ENCODE measurements at places on chromosomes 16 and 17.

DNA sequence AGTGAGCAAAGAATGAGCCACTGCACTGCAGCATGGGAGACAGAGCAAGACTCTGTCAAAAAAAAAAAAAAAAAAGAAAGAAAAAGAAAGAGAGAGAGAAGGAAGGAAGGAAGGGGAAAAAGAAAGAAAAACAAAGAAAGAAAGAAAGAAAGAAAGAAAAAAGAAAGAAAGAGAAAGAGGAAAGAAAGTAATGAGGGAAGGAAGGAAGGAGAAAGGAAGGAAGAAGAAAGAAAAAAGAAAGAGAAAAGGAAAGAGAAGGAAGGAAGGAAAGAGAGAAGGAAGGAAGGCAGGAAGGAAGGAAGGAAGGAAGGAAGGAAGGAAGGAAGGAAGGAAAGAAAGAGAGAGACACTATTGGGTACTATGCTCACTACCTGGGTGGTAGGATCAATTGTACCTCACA, 122.2 kb upstream of the ERCC4 start:
- DNase-seq, result no peak

DNA sequence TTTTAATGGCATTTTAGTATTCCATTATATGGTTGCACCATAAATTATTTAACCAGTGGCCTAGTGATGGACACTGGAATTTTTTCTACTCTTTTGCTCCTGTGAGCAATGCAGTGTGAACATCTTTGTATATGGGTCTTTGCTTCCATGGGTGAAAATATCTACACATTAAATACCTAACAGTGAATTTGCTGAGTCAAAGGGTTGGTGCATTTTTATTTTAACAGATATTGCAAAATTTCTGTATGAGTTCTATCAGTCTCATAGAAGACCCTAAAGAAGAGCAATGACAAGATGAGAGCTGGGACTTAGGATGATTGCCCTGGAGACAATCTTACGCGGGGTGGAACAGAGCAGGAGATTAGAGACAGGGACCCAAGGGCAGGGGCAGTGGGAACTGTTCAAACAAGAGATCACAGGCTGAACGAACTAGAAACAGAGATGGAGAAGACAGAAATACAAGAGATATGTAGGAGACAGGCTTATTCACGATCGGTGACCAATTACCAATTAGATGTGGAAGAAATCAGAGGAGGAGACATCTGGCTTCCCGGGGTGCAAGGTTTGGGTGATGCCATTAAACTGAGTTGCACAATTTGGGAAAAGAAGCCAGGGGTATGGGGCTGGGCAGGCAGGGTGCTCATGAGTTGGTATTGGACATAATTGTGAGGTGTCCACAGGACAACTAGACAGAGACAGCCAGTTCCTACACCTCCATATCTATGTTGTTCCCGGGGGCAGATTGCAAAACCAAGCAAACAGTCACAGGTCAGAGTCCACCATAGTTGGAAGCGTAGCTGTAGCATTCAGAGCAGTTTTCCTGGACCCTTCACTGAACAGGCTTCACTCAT, 39.9 kb upstream of the LONP2 start:
- DNase-seq, result no peak

DNA sequence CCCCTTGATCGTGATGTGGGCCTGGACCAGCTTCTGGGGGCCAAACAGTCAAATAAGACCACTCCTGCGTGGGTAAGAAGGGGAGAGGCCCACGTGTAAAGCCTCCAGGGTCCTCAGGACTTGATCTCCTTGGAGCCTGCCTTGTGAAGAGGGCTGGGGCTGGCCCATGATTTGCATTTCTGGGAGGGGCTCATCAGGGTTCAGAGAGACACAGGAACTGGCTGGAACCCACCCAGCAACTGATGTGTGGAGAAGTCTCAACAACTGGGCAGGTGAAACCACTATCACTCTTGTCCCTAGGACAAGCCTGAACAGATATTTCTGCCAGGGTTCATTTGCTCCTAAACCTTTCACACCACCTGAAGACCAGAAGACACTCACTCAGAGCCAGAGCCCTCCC, 214.7 kb downstream of the ZNF423 start:
- DNase-seq, result no peak

- no peak for DNase-seq
These were observed 225.2 kb downstream of the GRIN2A start for GRCh38 chr16:9957002-9957401.

- DNase-seq, result no peak
These were observed 201.5 kb upstream of the AXIN2 start for GRCh38 chr17:65762973-65763372.

- no peak for DNase-seq
These were observed 44.5 kb downstream of the MEAK7 start for GRCh38 chr16:84459941-84460405.

DNA sequence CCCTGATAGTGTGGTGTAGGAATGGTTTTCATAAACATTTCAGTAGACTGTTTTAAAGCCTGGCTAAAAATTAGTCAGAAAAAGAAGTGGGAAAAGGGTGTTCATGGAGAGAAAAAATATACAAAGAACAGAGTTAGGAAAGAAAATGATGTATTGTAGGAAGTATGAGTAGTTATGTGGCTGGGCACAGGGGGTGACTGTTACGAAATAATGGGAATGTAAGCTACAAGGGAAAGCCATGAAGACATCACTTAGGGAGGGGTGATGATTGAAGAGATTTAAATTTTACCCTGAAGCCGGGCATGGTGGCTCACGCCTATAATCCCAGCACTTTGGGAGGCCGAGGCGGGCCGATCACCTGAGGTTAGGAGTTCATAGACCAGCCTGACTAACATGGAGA, 55.3 kb downstream of the NUP88 start:
- DNase-seq, result no peak

GRCh38 chr16:51545951-51546350, 394.9 kb upstream of the SALL1 start:
- no peak for DNase-seq

- DNase-seq, result no peak
These were observed 14.7 kb downstream of the SLC52A1 start for GRCh38 chr17:5020502-5021023.

- no peak for DNase-seq
These were observed 854.8 kb downstream of the KCNJ2 start for GRCh38 chr17:71024172-71024571.

DNA sequence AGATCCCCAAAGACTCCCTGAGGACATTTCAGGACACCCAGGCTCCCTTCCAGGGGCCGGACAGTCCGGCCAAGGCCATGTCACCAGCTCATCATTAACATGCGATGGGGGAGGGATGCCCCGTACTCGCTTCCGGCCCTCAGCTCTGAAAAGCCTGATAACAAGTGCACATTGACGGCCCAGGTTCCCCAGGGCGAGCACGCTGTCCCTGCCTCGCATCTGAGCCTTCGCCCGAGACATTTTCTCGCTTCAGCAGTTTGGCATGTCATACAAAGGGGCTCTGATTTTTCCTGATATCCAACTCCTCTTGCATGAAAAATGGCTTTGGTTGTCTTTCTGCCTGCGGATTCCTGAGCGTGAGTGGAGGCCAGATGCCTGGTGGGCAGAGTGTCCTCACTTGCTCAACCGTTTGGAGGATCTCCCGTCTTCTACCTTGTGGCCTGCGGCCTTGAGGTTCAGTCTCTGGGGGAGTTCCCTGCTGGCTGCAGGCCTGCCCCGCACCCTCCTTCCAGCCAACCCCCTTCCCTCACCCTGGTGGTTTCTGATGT, 14.1 kb downstream of the CACNG4 start:
- no peak for DNase-seq

DNA sequence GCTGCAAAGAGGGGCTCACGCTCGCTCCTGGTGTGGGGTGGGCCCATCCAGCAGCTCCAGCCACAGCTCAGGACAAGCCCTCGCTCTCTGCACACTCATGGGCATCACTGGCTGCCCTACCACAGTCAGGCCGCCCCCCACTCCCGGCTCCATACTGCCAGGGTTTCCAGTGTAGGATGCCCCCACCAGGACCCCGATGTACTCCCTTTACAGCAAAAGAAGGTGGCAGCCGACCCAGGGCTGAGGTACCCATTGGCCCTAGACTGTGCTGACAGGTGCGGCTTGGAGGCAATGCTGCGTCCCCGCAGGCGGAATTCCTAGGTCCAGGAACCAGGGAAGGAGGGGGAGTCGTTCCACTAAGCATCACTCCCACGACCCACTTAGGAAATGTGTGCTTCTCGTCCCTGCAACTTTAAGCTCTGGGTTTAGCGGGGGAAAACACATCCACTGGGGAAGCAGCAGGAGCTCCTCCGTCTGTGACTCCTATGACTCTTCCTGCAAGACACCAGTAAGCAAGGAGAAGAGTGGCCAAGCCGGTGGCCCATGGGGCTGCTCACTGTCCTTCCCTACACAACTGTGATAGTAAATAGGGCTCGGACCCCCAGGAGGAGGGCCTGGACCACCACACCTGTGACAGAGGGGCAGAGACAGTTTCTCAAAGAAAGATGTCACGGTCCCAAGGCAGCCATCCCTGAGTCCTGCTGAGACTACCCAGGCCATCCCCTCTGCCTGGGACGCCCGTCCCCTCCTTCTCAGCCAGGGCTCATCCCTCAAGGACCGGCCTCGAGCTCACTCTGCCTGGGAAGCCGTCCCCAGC, 13.1 kb downstream of the CORO7 start:
- DNase-seq, result no peak

DNA sequence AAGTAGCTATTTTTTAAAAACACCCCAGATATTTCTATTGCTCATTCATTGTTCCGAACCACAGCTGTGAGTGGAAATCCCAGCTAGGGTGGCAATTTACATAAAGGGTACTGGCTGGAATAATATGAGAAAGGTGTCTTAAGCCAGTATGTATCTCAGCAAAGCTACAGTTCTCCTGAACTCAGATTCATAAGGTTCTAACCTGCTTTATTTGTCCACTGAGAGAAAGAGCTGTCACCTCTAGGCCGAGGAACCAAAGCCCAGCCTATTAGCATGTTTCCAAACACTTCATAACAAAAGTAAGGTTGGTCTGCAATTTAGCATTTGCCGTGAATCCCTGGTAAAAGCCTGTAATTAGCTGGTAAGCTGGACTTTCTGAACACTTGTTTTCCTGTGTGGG, 57.0 kb upstream of the CLEC19A start:
- DNase-seq, result no peak

DNA sequence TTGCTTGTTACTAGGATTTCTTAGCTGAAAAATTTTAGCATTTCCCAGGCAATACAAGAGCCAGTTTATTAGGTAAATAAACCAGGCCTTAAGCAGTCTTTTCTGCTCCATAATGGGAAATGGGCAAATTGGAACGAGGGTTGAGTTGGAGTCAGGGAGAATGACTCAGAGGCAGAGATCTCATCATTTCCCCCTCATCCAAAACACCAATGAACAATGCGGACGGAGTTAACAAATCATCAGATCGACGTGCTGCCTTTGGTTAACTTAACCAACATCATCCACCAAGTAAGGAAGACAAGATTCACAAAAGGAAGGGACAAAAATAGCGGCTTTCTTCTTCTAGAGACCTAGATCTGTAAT, 243.5 kb downstream of the STX8 start:
- no peak for DNase-seq

DNA sequence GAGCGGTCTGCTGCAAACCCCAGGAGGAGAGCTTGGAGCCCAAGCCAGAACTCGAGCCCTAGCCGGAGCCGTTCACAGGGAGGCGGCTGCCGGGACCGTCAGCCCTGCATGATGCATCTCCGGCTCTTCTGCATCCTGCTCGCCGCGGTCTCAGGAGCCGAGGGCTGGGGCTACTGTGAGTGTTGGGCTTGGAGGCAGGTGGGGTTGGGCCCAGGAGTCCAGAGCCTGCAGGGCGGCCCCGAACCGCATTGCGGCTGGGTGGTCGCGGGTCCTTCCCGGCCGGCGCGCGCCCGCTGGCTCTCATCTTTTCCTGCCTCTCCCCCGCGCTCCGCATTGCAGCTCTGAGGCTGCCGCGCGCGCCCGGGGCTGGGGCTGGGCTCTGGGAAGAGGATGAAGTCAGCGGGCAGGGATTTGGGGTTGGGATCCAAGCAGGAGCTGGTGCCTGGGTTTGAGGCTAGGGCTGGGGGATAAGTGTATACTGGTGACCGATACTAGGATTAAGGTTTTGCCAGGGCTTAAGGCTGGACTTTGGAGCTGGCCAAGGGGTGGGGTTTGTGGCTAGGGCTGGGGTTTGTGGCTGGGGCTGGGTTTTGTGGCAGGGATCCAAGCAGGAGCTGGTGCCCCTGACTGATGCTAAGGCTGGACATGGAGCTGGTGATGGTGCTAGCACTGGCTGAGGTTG, 532 bp downstream of the CNTNAP1 start:
- peak; percentile 25 for DNase-seq

DNA sequence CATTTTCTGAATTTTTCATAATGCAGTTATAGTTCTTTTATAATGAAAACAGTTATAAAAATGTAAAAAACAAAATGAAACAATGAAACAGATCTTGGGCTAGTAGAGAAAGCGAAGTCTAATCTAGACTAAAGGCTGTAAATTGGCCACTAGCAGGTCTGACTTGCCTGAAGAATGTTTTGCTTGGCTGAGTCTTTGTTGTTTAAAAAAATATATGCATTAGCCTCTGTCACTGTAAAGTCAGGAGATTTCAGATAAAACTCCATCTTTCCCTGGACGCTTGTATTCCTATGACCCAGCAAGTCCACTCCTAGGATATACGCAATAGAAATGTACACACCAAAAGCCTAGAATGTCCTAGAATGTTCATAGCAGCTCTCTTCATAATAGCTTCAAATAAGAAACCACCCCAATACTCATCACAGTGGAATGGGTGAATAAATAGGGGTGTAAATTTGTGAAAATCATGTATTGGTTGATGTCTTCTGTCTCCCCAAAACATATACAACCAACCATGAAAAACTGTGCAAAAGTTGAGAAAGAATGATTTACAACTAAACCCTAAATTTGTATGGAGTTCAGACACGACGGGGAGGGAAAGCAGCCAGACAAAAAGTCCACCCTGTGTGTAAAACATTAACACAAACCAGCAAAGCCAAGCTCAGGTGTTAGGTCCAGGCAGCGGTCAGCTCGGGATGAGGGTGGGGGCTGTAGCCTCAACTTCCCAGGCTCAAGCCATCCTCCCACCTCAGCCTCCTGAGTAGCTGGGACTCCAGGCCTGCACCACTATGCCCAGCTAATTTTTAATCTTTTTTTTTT, 37.7 kb upstream of the MEAK7 start:
- DNase-seq, result no peak

DNA sequence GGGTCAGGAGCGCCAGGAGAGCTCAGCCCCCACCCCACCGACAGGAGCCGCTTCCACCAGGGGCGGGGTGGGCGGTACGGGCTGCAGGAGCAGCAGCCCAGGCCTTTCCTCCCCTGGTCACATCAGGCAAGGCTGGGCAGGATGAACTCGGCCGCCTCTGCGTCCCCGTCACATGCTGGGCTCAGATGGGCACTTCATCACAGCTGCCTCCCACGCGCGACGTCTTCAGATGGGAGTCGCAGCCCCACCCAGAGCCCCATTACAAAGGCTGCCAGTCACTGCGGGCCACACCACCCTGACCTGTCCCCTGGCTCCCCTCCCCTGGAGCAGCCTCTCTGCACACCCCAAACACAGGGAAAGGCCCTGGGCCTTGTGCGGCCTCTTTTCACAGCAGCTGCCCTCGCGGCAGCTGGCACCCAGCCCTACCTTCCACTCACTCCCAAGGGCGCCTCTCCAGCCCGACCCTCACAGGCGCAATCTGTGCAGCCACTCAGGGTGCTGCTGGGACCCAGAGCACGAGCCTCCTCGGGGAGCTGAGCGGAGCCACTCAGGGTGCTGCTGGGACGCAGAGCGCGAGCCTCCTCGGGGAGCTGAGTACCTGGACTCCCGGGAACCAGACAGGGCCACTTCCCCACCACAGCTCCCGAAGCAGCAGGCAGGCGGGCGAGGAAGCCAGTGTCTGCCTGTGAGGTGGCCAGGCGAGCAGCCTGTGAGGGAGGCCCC, 4.7 kb downstream of the ZNF598 start:
- DNase-seq, result no peak

All from anterior cingulate cortex (tissue), 58 donors.